ENCODE measurements at places on chromosomes 7 and 10.

GRCh38 chr10:26457088-26457487 is 18.9 kb downstream of the APBB1IP start:
- DNase-seq: no peak

- no peak for DNase-seq
Measured at GRCh38 chr7:138903186-138903820, 77.9 kb downstream of the KIAA1549 start.

DNA sequence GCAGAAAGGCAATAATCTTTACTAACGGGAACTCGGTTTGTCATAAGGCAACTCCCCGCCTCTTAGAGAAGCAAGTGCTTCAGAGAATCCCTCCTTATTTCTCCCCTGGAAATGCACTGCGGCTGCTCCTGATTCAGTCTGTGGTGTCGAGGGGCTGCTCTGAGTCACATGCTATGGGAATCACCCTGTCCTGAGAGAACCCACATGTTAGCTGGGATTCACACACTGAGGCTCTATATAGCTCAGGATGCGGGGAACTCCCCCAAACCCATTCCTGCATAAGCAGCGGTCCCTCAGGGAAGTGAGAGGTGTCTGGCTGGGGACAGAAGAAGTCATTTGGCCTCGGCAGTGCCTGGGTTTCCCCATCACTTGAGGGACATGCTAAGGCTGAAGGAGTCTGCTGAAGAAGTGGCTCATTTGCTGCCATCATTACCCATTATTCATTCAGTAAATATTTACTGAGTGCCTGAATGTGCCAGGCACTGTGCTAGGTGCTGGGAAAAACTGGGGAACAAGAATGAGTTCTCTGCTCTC is 87.5 kb downstream of the ATXN7L1 start:
- no peak for DNase-seq

DNA sequence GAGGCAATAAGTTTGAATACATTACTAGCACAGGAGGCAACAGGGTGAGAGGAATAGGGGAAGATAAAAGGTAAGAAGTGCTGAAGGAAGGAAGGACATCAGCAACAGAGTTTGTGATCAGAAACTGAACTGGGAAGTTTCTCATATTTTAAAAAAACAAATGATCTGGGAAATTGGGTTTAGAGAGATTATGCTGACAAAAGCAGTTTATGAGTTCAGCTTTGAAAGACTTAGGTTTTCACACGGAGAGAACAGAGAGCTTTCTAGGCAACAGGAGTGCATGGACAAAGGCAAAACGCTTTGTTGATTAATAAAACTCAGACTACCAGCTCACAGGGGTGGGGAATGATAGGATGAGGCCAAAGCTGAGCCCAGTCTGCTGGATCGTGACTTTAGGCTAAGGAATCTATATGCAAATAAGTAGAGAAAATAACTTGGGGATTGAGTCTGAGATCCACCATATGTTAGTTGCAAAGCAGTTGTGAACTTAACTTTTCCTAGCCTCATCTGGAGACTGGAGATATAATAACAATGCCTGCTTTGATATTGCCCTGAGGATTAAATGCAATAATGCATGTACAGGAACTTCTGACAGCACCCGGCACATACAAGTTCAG is 4.2 kb downstream of the OSBPL3 start:
- no peak for DNase-seq

DNA sequence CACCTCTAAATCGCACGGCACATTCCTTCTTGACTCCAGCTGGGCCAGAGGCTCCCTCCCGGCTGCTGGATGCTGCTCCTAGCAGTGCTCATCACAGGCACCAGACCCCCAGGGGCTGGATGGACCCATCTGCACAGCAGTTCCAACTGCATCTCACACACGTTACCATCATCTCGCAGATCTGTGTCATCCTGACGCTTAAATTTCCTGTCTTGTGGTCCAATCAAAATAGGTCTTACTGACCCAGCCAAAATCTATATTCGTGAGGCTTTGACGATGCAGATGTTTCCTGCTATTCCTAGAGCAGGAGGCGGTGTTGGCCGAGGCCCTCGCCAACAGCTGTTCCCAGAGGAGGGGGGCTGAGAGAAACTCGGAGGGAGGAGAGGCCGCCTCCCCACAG is 108.0 kb downstream of the MKI67 start:
- DNase-seq: no peak

DNA sequence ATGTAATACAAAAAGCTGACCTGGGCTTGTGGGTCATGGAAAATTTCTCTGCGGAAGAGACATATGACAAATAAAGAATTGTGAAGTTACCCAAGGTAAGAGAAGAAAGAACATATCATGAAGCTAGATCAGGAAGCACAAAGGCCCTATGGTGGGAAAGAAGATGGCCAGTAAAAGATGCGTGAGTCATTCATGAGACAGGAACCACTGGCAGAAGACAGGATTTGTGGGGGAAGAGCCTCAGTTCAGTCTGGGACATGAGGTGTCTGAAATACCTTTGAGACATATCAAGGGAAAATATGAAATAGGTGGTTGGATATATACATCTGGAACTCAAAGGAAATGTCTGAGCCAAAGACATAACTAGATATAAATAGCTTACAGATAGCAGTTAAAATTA is 27.7 kb upstream of the AMPH start:
- no peak for DNase-seq

- DNase-seq: no peak
Measured at GRCh38 chr7:149783386-149784250, 10.2 kb upstream of the ZNF467 start.

GRCh38 chr7:1364906-1365570 is 94.2 kb downstream of the MICALL2 start:
- DNase-seq: no peak

- no peak for DNase-seq
Measured at GRCh38 chr10:11319990-11320602, 291.4 kb downstream of the USP6NL start.

Data from NT2/D1 (cell line).